ENCODE measurements at places on chromosomes 13 and 19.

DNA sequence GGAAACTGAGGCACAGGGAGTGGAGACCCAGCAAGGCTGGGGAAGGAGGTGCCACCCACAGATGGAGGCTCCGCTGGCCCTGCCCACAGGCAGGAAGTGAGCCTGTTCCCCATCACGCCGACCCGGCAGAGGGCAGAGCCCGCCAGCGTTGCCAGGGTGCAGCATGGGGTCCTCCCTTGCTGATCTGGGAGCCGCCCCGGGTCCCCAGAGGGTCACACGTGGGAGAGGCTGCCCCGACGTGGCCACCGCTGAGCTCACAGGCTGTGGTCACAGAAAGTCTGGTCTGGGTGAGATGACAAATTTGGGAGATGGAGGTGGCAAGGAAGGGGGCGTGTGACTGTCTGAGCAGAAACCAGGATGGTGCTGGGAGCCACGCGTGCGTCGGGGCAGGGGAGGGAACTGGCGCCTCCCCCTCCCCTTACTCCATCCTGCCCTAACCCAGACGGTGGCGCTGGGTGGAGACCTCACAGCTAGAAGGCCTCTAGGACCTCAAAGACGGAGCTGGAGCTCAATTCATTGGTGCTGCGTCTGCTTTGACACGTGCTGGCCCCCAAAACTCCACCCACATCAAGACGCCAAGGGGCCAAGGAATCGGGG, 7.7 kb downstream of the MEX3D start:
- DNase-seq = no peak

DNA sequence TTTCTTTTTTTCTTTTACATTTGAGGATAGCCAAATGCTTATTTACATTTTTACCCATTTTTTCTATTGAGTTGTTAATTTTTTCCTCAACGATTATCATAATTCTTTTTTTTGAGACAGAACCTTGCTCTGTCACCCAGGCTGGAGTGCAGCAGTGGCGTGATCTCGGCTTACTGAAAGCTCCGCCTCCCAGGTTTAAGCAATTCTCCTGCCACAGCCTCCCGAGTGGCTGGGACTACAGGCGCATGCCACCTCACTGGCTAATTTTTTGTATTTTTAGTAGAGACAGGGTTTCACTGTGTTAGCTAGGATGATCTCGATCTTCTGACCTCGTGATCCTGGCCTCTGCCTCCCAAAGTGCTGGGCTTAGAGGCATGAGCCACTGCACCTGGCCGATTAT, 208.7 kb downstream of the LIG4 start:
- DNase-seq = no peak

DNA sequence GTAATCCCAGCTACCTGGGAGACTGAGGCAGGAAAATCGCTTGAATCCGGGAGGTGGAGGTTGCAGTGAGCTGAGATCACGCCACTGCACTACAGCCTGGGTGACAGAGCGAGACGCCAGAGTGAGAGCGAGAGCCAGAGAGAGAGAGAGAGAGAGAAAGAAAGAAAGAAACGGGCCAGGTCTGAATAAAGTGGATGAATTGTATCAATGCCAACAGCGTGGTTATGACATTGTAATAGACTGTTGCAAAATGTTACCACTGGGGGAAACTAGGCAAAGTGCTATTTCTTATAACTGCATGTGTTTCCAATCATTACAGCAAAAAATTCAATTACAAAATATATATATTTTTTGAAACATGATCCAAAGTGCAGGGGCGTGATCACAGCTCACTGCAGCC, 11.8 kb upstream of the BTBD2 start:
- DNase-seq = no peak

- DNase-seq = no peak
Measured at GRCh38 chr13:40153516-40153915, 498.1 kb downstream of the COG6 start.

- no peak for DNase-seq
Measured at GRCh38 chr19:56400485-56400884, 3.6 kb upstream of the ZNF583 start.

DNA sequence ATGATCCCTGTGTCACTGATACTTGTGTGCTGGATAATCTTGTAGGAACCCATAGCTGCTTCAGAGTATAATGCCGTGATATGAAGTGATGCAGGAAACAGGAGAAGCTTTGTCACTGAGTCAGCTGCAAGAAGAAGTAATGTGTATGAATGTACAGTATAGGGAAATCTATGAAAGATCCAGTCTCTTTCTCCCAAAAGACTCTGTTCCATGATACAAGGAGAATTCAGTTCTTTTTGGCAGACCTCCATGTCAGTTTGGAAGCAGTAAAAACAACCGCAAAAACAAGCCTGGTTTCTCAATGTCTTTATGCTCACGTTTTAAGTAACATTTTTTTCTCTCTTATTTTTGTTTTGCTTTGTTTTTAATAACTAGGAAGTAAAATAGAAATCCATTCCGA, 33.9 kb downstream of the PCDH17 start:
- DNase-seq = no peak

- no peak for DNase-seq
Measured at GRCh38 chr19:2059422-2060201, 8.6 kb upstream of the MKNK2 start.

DNA sequence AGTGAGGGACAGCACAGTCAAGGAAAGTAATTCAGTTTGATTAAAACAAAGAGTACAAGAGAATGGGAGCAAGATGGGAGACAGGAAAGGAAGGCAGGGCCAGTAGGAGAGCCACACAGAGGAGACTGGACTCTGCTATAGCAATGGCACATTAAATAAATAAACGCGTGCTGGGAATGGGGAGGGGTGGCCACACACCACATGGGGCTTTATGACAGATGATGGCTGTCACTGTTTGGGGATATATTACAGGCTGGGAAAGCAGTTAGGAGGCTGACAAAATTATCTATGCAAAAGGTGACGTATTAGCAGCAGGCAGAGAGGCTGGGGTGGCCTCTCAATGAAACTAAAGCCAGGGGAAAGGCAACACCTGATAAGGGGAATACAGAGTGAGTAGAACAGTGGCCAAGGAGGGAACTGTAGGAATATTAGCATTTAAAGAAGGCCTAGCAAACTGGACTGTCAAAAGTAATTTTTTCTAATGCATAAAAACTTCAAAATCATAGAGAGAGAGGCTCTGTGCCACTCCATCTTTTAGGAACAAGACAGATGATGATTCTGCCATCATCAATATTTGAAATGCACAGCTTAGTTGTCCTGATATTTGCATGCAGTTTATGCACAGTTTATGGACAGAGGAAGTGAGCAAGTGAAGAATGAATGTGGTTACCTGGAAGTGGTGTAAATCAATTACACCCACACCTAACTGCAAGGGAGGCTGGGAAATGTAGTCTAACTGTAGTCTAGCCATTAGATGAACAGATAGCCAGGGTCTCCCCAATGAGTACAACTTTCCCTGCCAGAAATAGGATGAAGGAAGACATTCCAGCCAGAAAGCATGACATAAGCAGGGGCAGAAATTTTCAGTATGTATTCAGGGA, 346.5 kb downstream of the FOXO1 start:
- DNase-seq = no peak

GRCh38 chr13:28954810-28955209, 134.7 kb downstream of the MTUS2 start:
- DNase-seq = no peak

- no peak for DNase-seq
Measured at GRCh38 chr19:37948362-37948761, 41.4 kb downstream of the SIPA1L3 start.

DNA sequence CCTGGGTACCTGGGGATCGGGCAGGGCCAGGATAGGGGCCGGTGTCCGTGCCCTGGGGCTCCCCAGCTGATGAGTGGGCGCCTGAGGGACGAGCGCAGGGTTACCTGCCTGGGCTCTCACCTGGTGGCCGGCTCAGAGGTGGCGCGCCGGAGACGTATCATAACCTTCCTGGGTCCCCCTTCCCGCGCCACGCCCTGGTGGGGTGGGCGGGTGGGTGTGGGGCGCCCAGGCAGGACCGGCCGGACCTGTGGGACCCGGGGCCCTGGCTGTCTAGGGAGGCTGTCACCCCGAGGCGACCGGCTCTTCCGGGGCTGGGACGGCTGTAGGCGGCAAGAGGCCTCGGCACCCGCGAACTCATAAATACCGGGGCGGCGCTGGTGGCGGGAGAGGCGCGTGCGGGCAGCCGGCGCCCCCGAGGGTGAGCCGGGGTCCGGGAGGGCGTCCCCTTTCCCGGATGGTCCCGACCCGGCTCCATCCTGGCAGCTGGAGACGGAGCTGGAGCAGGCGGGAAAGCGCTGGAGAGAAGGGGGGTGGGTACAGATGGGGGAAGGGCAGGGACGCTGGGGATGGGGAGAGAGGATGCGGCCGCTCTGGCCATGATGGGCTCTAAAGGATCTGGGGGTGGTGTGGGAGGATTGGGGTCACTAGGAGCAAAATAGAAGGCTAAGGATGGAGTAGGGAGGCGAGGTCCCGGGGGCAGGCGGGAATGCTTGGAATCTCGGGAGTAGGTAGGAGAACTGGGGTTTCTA, at the start of gene ACP7:
Gene ACP7 (plus strand): TSS at position 386 of the 749 bp plus-strand sequence. CDS start 902 bp downstream, outside the sequence.
- DNase-seq = peak; percentile 18

GRCh38 chr19:49107625-49108459, 6.3 kb upstream of the LIN7B start:
- no peak for DNase-seq

DNA sequence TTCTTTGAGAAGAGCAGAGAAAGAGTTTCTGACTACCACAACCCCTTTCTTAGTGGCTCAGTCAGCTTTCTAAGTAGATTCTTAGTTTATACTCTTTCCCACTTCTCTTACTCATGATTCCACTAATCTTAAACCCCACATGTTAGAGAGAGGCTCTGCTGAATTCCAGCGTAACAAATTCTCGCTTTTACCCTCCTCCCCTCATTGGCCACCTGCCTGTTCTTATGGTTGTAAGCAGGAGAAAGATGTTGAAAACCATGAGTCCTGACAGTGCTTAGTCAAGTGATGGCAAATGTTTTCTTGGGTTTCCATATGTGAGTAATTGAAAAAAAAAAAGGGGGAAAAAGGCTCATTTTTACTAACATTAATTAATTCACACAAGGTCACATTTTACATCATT, 125.9 kb downstream of the ZDHHC20 start:
- no peak for DNase-seq

- no peak for DNase-seq
Measured at GRCh38 chr13:20221772-20222171, 10.3 kb downstream of the GJB6 start.

GRCh38 chr13:31011901-31012654, 79.6 kb downstream of the TEX26 start:
- no peak for DNase-seq

DNA sequence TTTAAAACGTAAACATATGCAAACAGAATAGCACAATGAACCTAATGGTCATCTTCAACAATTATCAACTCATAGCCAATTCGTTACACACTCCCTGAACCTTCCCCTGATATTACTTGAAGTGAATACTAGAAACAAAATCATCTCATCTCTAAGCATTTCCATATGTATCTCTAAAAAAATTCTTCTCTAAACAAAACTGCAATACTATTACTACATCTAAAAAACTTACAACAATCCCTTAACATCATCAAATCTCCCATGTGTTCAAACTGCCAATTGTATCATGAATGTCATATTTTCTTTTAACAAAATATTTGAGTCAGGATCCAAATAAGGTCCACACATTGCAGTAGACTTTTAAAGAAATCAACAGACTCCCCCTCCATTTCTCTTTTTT, 61.4 kb downstream of the FRY start:
- DNase-seq = no peak

GRCh38 chr19:17323300-17323963, 11.2 kb downstream of the ANO8 start:
- DNase-seq = no peak

DNA sequence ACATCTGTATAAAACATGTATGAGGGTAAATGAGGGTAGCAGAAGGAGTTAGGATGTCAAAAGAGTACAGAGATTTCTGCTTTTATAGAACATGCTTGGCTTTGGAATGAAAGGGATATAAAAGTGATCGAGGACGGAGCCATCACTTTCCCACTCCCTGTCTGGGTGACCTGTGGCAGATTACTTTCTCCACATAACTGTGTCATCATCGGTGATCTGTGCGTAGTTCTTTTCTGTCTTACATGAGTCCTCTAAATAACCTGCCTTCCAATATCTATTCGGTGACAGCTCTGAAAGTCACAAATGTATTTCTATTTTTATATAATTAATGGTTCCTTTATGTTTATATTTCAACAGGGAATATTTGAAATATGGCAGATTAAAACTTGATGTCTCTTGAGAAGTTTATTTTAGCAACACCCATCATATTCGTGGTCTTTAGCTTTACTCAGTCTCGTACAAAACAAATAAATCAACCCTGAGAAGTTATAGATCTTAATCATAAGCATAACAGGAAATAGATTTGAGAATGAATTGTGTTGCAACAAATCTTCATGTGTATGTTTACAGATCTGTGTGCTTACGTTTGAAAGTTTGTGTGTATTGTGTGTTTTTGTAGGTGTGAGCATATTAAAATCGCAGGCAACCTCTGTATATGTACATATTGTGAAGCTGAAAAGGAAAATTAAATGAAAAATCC, 1094.3 kb downstream of the EFNB2 start:
- DNase-seq = no peak

DNA sequence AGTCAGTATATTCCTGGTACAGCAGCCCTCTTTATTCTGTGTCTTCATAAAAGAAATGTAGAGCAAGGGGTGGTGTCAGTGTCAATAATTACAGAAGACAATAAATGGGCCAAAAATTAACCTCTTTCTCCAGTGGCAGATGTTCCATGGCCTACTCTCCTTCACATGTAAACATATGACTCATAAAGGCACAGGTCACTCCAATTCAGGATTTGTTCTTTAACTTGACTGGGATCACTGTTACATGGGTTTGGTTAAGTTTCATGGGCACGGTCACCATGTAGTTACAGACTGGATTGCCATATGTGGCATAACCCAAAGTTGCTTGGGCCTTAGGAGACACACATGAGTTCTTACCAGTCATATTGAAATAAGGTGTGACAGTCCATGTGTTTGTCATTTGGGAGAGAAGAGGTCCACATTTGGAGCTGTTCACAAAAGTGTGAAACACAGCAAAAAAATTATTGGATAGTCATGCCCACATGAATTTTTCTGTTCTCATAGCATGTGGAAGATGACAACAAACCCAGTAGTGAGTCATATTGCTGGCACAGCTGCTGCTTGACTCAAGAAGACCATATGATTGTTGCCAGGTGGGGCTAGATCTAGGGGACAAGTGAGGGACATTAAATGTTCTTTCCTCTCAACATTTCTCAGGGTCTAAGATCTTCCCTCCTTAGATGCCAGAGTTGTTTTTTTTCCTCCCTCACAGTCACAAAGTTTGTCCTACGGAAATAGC, 68.1 kb upstream of the HTR2A start:
- no peak for DNase-seq

DNA sequence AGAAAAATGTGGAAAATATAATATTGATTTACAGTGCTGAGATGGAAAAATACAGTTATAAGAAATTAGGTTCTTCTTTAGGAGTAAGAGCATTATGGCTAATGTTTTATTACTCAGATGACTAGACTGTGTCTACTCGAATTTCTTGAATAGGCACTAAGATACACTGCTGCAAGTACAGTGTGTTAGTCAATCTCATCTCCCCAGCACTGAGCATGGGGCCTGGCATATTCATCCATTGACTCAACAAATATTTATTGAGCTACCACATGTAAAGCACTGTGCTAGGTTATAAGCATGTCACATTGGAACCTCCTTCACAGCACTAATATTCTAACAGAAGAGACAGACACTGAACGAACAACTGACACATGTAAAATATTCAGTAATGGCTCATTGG, 242.5 kb upstream of the GPC6 start:
- DNase-seq = no peak

- no peak for DNase-seq
Measured at GRCh38 chr19:55325172-55325571, at the start of gene TMEM150B. Gene TMEM150B (minus strand): TSS chr19:55325341. CDS start chr19:55321036, 4,305 bp downstream.

- DNase-seq = no peak
Measured at GRCh38 chr19:44636439-44637389, 7.0 kb upstream of the PVR start.

Measured in activated CD4-positive, alpha-beta T cell treated with anti-CD3 and anti-CD28 coated beads, Interleukin-2, amount 50 U/mL, for 1 hour (primary cell).